ENCODE measurements at places on chromosomes 1 and 21.

DNA sequence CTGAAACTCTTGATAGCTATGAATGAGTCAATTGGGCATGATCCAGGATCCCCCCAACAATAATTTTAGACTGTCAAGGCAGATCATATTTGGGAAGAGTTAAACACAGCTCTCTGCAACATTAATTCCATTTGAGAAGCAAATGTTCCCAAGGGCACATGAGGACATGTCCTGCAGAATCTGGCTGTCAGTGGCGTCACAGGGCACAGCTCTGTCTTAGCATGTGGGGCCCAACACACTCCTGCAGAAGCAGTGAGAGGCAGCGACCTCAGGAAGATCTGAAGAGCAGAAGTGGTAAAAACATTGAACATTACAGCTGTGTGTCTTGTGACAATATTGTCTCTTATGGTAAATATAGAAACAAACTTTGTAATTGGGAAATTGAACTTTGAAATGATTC, 197.1 kb upstream of the PBX1 start:
- DNase-seq = no peak

DNA sequence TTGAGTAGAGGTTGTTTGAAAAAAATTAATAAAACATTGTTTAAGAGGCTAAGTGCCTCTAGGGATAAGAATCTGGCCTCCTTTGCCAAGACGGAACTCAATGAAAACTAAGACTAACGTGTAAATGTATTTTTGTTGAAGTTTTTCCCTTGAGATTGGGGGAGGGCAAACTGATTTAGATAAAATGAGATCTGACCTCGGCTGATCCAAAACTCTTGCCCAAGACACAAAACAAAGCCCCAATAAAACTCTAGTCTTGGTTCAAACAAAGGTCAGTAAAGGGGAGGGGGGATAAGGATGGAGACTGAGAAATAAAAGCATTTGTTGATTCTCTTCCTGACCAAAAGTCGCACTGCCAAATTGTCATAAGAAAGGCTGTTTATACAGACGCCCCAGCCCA, 134.8 kb upstream of the DPT start:
- no peak for DNase-seq

GRCh38 chr1:200180821-200181220, 153.3 kb downstream of the NR5A2 start:
- DNase-seq = no peak

GRCh38 chr1:1680912-1681273, 11.7 kb downstream of the SLC35E2B start:
- DNase-seq = no peak

GRCh38 chr1:243213045-243213787, 41.9 kb downstream of the CEP170 start:
- DNase-seq = no peak

DNA sequence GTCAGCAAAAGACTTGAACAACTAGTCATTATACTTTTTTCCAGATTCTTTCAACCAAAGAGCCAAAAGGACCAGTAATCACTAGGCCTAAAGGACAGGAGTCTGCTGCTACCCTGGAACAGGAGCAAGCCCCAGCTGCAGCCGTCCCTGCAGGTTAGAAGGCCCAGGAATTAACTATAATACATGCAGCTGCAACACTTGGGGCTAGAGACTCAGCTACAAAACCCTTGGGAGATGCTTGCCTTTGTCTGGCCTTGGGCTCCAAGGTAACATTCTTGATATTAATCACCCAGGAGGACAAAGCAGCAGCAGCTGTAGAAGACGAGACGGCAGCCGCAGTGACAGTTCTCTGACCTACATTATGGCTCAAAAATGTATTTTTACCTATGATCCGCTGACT, 841.2 kb upstream of the ADGRL4 start:
- no peak for DNase-seq

GRCh38 chr1:74578101-74578500, 65.7 kb upstream of the LRRC53 start:
- no peak for DNase-seq

GRCh38 chr1:238281418-238281817, 390.7 kb upstream of the ZP4 start:
- no peak for DNase-seq

DNA sequence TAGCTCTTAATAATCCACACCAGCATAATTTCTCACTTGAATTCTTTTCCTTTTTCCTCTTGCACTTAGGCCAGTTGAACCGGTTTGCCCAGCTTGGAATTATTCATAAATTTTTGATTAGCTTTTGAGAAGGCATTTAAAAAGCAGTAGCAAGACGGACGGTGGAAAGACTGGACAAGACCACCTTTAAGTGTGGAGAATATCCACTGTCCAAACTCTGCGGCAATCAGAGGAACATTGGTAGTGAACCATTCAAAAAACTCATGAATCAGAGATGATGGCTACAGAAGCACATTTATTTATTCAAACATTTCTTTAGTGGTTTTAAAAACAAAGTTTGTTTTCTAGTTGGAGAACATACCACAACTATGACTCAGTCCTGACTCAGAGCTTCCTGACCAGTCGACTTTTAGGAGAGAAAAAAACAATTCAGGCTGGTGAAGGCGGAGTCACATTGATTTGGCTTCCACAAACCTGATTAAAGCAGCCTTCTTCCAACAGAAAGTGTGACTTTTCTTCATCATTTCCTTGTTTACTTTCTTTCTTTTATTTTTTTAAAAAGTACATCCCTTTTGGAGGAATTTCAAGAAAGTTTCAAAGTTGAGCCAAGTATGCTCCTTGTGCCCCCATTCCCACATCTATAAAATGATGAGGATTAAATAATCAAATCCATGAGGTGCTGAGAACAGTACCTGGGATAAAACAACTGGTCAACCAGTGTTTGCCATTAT, 128.8 kb downstream of the ADSS2 start:
- DNase-seq = peak; percentile 22

DNA sequence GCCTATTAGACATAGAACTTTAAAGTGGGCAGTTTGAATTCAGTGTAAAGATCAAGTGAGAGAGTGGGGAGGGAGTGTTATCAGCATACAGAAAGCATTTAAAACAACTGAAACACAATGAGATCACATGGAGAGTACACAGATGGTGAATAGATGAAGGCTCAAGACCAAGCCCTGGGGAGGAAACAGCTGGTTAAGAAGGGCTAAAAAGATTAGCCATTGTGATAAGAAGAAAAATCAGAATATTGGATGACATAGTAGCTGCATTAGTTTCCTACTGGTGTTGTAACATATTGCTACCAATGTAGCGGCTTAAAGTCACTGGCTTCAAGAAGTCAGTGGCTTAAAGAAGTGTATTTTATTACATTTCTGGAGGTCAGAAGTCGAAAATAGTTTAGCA, 443.4 kb upstream of the RGS18 start:
- no peak for DNase-seq

DNA sequence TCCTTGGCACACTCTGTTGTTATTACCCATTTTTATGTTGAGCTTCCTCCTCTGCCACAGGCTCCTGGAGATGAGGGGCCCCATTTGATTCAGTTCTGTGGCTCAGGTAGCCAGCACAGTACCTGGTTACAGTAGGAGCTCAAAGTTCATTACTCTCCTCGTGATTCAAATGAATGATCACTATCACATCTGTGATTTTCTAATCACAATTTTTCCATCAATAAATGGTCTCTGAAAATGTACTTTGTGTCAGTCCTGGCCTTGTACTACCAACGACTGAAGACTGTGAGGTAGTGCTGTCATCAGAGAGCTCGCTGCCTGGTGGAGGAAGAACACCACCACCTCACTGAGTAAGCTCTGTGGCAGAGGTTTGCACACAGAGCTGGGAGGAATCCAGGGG, 106.8 kb upstream of the JUN start:
- no peak for DNase-seq

GRCh38 chr1:48016515-48016914, 19.3 kb upstream of the TRABD2B start:
- DNase-seq = no peak

DNA sequence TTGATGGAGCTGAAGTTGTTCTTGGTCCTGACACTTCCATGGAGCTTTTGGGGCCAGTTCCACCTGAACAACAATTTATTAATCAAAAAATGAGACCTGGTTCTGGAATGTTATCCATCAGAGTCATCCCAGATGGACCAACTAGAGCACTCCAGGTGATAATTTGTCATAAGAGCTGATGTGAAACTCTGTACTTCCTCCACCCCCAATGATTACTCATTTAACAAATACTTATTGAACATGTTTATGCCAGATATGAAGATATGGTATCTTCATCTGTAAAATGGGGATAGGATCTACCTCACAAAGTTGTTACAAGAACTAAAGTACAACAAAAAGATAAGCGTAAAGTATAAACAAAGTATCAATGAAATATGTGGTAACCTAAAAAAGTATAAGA, 153.2 kb downstream of the VPS13D start:
- no peak for DNase-seq

DNA sequence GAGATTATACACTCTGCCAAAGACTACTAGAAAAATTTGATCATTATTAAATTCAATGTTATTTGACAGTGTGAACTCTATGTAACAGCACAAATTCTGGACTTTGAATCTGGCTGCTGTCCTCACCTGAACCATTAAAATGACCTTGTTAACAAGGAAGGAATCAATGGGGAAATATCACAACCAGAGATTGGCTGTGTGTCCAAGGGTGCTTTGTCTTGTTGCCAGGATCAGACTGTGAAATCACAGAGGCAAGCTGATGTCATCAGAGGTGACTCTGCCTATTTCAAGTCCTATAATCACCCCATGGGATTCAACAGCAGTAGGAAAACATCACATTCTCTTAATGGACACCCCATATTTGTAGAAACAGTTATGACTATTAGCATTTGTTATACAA, 46.8 kb downstream of the ADAMTS5 start:
- DNase-seq = no peak

DNA sequence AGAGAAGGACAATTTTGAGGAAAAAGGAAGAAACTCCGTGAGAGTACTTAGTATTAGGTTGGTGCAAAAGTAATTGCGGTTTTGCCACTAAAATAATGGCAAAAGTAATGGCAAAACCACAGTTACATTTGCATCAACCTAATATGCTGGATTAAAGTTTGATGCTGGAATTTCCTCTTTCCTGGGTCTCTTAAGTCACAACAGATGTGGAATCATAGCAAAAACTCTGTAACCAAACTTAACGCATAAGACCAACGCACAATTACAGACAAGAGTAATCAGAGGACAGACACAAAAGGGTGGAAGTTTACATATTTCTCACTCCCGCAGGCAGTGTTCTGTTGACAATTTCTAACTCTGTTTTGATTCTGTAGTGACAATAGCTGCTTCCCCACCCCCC, 182.4 kb downstream of the BACH1 start:
- DNase-seq = no peak

- no peak for DNase-seq
These were observed 3.8 kb downstream of the ATP8B2 start for GRCh38 chr1:154329152-154329521.

DNA sequence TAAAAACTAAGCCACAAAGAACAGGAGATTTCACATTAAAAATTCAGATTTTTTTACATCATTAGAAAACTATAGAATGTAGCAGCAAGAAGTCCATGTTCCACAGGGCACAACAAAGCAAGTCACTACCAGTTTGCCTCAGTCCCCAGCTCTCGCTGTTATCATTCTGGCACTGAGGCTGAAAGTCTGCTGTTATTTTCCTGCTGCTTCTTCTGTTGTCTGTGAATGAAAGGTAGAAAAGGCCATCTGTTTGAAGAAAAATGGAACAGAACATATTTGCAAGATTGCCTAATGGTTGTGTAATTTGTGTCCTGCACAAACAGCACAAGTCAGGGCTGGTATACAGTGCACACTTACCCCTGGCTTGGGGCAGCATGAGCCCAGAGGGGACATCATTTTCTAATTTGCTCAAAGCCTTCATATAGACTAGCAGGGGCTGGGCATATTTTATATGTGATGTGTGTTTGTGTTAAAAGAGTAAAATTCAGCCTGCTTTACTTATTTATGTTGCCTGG, 105.6 kb upstream of the COG2 start:
- DNase-seq = no peak

DNA sequence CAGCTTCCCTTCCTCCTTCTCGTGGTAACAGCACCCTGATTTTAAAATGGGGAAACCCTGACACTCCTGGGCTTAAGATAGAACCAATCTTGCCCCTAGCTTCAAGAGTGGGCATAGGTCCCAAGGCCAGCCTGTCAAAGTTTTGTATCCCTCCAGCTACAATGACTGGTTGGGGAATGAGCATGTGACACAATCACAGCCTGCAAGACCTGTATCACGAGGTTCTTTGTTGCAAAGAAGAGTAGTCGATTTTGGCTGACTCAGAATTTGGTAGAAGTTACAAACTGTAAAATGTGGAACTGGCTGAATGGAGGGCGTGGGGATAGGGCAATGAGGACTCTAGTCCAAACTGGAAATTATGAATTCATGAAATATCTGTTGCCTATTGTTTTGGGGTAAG, 18.7 kb downstream of the CTSK start:
- no peak for DNase-seq

- DNase-seq = no peak
These were observed 6.2 kb downstream of the PGLYRP3 start for GRCh38 chr1:153306303-153307220.

DNA sequence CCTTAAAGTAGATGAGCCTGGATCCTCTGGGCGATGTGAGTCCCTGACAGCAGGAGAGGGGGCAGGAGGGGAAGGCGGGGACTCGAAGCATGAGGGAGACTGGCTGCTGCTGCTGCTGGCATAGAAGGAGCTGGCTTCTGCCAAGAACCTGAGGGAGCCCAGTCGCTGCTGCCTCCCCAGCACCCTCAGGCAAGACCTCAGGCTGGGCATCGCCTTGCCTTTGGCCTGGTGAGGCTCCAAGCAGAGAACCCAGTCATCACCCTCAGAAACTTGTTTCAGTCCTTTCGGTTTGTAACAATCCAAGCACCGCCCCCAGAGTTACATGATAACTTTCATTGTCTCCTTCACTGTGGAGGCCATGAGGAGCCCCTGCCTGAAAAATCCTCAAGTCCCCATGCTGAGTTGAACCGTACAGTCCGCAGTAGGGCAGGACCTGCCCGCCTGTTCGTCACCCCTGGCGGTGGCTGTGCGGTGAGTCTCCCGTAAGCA, 38.8 kb downstream of the POFUT2 start:
- no peak for DNase-seq

- DNase-seq = no peak
These were observed 103.8 kb downstream of the ADSS2 start for GRCh38 chr1:244347942-244348341.

DNA sequence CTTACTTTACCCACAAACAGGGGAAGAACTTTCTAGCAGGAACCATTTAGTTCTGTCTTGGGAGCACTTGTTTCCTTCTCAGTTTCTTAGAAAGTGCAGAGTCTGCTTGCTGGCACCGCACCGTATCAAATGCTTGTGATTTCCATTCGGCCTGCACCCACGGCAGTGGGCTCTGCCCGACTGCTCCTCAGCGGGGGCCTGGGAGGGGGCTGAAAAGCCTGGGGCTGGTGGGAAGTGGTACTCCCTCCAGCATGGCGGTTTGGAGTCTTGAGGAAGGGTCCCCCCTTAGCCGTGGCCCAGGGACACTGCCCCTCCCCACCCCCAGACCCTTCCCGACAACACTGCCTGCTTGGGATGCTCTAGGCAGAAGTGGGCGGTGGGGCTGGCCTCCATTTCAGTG, 57.0 kb downstream of the KIF26B start:
- DNase-seq = no peak

DNA sequence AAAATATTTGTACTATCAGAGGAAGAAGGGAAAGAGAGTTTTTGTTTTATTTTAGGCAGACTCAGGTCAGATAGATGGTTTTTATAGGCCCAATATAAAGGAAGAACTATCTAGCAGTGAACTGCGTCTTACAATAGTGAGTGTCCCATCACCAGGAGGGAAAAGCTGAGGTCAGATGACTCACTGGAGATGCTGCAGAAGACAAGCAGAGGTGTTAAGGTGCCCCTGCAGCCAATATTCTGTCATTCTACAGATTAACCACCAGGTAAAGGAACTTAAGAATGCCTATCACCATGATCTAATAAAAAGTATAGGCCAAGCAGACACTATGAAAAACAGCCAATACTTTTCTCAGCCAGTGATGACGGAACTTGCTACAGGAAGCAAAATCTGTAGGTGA, 29.6 kb downstream of the IVNS1ABP start:
- no peak for DNase-seq

Measured in stimulated activated CD4-positive, alpha-beta T cell treated with anti-CD3 and anti-CD28 coated beads, Interleukin-15, amount 100 ng/mL, for 24 hours (primary cell).